IMR-90 (cell line): ENCODE measurements at places on chromosomes 13 and 19.

DNA sequence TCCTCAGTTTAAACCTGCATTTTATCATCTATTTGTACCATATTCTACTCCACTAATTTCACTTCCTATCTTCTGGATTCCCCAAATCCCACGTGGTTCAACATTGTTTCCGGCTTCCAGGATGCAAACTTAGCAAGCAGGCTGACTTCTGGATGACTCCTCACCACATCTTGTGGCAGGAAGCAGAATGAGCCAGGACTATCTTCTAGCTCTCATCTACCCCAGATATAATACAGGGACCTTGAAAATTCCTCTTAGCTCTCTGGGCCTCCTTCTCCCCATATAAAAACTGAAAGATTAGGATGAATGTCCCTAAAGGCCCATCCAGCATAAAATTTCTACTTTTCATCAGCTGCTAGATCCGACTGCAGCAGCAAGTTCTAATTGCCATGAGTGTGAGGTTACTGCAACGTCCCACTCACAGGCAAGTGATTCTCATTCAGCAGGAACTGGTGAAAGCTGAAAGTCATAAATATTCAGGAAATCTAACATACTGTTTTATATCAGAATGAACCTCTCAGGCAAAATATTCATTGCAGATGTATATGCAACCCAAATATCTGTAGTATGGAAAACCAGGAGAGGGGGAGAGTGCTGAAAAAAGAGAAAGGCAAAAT is 93.4 kb downstream of the KCTD12 start:
- no peak overlapping the region for H3K27ac ChIP-seq
- no peak overlapping the region for H3K4me3 ChIP-seq
- no peaks in the 10 kb centered on the region for H3K36me3 ChIP-seq
- H3K27me3 ChIP-seq: no peaks in the 10 kb centered on the region
- H3K4me1 ChIP-seq: peaks cover 2% of the 10 kb centered on the region; the same call in 1 of the 2 replicates

GRCh38 chr19:926323-926588 is 421 bp downstream of the ARID3A start:
- H3K27ac ChIP-seq: peak overlapping the region; percentile 97
- H3K27me3 ChIP-seq: no peaks in the 10 kb centered on the region
- no peak for DNase-seq
- peak overlapping the region; percentile 96 for H3K4me3 ChIP-seq
- H3K36me3 ChIP-seq: peaks cover 21% of the 10 kb centered on the region
- H3K4me1 ChIP-seq: peaks cover 5% of the 10 kb centered on the region

DNA sequence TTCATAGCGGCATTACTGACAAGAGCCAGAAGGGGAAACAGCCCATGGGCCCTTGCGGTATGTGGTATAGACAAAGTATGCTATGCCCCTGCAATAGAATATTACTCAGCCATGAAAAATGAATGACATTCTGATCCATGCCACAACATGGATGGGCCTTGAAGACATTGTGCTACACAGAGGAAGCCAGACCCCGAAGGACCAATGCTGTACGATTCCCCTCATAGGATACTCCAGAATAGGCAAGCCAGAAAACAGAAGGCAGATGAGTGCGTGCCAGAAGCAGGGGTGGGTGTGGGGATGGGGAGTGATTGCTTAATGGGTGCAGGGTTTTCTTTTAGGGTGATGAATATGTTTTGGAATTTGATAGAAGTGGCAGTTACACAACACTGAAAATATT is 342.0 kb downstream of the TEX29 start:
- no peaks in the 10 kb centered on the region for H3K36me3 ChIP-seq
- no peak overlapping the region for H3K4me3 ChIP-seq
- no peak overlapping the region for H3K27ac ChIP-seq

DNA sequence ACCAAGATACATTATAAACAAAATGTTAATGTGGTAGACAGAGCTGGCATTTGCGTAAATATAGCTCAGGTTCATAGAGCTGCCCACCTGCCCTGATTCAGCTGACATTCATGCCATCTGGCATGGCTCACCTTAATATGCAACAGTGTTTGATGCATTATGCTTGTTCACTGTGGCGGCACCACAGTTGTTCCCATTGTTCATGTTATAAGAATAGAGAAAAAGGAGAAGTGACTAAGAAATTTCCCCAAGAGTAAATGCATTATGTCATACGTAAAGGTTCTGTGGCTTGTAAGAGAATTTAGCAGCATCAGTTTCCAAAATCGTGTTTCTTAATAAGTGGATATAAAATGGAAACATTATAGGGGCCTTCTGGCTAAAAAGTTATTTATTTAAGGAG is 4.5 kb downstream of the CCNA1 start:
- peaks cover 21% of the 10 kb centered on the region for H3K27me3 ChIP-seq
- H3K4me1 ChIP-seq: no peaks in the 10 kb centered on the region
- no peak overlapping the region for H3K4me3 ChIP-seq
- no peak for DNase-seq
